Chondrocyte (in vitro differentiated cells): ENCODE measurements at places on chromosomes 11 and 22. TPM values are rescaled to one million over a fixed set of nuclear protein-coding genes. Genes with fewer than 3 reads are reported as not detected.

- DNase-seq = no peak
These were observed 3.7 kb downstream of the PHRF1 start for GRCh38 chr11:579830-580601.

- no peak for DNase-seq
These were observed 45.6 kb downstream of the COMMD9 start for GRCh38 chr11:36243641-36244040.

- DNase-seq = no peak
These were observed 136.6 kb upstream of the NAV2 start for GRCh38 chr11:19576054-19576453.

- no peak for DNase-seq
These were observed 101.8 kb upstream of the TIMP3 start for GRCh38 chr22:32699686-32700085.

DNA sequence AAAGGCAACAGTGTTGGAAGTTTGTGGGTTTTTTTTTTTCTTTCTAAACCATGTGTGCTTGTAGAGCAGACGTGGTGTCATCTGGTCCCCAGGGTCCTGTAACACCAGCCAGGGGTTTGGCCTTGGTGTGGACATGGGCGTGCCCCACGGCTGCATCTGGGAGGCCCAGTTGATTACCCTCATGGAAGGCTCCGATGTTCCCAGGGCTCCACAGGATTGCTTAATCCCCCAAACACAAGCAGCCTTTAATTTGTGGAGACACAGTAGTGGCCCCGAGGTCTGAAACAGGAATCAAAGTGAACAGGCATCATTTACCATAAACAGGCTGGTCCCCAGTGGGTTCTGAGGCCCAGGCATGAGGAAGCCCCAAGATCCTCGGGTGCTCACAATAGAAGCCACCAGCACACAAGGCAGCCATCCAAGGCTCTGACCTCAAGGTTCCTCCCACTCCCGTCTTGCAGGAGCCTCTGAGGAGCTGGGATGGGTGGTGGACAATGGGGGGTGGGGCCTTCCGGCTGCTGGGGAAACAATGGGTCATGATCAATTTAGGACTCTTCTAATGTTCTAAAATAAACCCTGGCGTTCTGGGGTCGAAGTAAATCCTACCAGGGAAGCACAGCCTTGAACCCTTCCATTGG is 115.0 kb upstream of the CD82 start:
- DNase-seq = peak; percentile 34

DNA sequence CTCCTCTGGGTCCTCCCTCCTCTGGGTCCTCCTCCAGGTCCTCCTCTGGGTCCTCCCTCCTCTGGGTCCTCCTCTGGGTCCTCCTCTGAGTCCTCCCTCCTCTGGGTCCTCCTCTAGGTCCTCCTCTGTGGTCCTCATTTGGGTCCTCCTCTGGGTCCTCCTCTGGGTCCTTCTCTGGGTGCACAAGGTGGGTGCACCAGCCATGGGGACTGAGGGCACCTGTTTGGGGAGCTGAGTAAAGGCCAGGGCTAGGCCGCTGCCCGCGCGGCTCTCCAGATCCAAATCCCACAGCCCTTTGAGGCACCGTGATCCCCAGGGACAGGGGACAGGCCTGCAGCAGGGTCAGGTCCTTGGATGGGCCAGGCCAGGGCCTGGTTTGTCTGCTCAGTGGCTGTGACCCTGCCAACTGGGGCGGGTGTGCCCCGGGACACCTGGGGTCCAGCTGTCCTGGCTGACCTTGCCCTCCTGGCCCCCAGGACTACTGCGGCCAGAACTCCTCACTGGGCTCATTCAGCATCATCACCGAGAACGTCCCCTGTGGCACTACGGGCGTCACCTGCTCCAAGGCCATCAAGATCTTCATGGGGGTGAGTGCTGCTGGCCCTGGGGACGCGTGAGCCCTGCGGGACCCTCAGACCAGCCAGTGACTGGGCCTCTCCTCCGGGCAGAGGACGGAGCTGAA is 12.7 kb downstream of the MUC2 start:
- DNase-seq = peak; percentile 87

DNA sequence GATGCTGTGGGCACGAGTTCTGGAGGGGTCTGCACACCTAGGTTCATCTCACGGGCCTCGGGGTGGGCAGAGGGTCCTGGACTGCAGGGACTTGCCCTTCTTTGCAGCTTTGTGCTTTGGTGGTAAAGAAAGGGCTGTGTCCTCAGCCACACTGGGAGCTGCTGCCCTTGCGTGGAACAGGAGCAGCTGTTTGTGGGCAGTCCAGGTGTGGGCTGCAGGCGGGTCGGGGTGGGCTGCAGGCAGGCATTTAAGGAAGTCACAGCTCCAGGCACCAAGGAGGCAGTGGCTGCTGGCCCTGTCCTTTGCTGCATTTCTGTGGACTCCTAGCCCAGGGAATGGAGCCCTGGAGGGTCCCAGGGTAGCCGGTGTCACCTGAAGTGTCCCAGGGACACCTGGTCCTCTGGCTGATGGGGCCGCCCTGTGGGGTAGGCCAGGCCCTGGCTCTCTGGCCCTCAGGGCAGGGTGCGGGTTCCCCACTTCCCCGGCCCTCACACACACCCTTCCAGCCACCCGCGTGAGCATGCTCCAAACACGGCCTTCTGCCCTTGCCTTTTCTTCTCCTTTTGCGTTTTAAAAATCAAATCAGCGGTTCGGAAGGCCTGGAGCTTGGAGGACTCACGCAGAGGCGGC is 1240.3 kb downstream of the BRD1 start:
- peak; percentile 87 for DNase-seq

GRCh38 chr11:68582416-68583040 is 101.8 kb upstream of the GAL start:
- no peak for DNase-seq

- DNase-seq = peak; percentile 93
These were observed 7.0 kb upstream of the MALAT1 start for GRCh38 chr11:65491614-65492386.

RAG1 gene
- 1.1 to 1.6 TPM (median 1.3 TPM) in 3 replicates for total RNA-seq

APOBEC3B gene
- 1.5 to 2.9 TPM (median 2.4 TPM) in 3 replicates for total RNA-seq

RASGRP2 gene
- 4.7 to 11.4 TPM (median 10.1 TPM) in 3 replicates for total RNA-seq

MS4A6E gene
- total RNA-seq = not detected in 3 replicates

YIF1A gene
- 180 to 193 TPM (median 187 TPM) in 3 replicates for total RNA-seq

TPBGL gene
- 0.24 to 0.82 TPM (median 0.74 TPM) in 3 replicates for total RNA-seq

MRGPRX4 gene
- total RNA-seq = not detected in 3 replicates

PKNOX2 gene
- total RNA-seq = 34.0 to 74.0 TPM (median 34.9 TPM) in 3 replicates
